ENCODE measurements at places on chromosomes 13 and 19.

DNA sequence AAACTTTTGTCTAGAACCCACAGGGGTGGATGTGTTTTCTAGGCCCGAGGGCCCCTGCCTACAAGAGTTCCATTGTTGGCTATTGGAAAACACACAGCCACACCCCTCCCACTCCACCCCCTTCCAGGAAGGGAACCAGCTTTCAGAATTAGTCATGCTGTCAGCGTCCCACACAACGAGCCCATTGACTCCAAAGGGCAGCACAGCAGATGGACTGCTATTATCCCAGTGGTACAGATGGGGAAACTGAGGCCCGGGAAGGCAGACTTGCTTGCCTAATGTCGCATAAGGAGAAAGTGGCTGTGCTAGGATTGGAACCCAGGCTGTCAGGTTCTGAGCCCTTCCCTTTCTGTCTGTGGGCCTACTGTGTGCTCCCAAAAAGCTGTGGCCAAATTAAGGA lies 8.1 kb upstream of the FXYD3 start:
- no peak for DNase-seq

DNA sequence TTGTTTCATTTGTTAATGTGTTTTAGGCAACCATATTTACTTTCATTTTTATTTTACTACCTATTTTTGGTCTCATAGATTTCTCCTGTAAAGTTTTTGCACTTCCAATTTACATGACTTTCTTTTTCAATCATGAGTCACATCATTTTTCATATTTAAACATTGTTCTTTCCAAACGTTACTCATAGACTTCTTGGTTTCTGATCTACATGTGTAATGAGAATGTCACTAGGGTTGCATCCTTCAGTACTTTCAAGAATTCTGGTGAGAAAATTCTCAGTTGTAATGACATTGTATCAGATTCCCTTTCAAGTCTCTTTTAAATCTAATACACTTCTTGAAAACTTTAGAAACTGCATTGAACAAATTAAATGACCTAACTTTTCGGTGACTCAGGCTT lies 991.7 kb downstream of the EFNB2 start:
- no peak for DNase-seq

DNA sequence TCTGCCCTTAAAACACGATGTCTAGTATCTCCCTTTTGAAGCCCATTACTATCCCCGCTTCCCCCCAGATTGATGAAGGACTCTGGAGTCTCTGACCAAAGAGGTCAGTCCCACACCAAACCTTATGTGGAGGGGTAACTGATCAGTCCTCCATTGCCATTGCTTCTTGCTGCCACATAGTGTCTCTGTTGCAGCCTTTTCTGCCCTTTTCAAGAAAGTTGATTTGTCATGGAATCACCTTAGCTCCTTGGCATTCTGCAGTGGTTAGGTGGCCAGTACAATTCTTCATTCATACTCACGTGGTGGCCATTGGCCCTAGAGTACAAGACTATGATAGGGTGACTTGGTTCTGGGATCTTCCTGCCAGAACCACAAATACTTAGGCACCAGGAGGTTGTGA lies 8.4 kb upstream of the HTR2A start:
- DNase-seq = no peak

DNA sequence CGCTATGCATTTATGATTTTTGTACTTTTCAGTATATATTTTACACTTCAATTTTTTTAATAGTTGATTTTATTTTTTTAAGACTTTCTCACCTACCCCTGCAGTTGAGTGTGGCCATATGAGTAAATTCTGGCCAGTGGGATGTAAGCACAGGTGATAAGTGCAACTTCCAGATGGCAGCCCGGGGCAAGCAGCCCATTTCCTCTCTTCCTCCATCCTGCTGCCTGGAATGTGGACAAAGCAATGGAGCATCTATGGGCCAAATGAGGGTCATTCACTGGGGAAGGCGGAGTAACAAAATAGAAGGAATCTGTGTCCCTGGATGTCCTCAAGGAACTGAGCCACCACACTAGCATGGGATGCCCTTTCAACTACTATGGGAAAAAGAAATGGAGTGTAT lies 12.3 kb downstream of the RFXAP start:
- DNase-seq = no peak
